HEK293T (cell line): ENCODE measurements at places on chromosomes 6 and 20.

DNA sequence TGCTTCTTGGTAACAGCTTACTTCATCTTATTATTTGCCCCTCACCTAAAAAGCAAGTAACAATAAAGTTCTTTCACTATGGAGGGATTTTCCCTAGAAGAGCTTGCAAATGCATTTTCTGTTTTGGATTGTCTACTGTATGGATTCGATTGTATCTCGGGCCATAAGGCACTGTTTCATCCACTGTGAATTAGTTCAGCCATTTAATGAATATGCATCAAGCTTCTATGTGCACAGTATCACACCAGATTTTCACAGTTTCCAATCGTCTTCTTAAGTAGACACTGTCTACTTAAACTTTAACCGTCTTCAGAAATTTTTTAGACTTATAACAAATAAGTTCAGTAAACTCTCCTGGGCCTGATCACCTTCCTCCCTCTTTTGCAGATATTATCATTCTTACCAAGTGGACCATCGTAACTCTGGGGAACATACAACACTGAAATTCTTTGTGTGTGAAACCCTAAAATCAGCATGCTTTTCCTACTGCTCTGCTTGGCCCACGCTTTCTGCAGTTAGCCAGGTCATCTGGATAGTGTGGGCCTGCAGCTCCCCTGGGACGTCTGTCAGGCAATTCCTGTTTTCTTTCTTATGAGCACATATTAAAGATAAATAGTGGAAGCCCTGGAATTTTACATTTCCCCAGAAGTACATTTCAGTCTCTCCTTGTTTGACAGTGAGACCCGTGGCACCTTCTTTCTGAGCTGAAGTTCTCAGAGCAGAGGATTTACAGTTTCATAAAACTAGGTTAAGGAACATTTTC is 136.5 kb upstream of the PDE10A start:
- DNase-seq, result no peak

GRCh38 chr20:46485431-46485830 is 27.9 kb downstream of the ZNF334 start:
- DNase-seq, result no peak

- no peak for DNase-seq
Measured at GRCh38 chr6:168480481-168480880, 39.5 kb downstream of the SMOC2 start.

DNA sequence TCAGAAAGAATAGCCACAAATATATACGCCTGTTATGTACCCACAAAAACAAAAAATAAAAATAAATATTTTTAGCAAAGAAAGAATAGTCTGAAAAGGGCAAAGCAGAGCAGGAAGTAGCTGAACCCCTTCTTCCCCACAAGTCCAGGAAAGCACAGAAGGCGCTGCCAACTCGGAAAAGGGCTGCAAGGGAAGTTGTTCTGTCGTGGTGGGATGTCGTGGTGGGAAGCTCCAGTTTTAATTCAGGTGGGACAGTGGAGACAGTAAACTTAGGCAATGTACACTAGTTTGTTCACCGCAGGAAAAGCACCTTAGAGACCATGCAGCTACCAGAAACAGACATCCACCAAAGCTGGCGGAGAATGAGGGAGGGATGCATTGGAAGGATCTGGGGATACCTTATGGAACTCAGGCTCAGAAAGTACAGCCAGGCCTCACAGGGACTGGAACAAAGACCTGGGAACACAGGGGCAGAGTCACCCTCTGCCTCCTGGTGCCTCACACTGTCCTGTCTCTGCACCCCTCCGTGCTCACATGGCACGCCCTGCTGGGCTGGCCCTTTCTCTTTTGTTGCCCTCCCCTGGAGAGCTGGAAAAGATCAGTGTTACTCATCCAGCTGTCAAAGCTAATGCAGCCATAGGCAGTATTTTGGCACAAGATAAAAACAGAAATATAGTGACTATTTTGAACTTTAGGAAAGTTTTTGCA is 3.3 kb upstream of the APMAP start:
- no peak for DNase-seq

- DNase-seq, result no peak
Measured at GRCh38 chr6:151043944-151044343, 178.4 kb downstream of the MTHFD1L start.

DNA sequence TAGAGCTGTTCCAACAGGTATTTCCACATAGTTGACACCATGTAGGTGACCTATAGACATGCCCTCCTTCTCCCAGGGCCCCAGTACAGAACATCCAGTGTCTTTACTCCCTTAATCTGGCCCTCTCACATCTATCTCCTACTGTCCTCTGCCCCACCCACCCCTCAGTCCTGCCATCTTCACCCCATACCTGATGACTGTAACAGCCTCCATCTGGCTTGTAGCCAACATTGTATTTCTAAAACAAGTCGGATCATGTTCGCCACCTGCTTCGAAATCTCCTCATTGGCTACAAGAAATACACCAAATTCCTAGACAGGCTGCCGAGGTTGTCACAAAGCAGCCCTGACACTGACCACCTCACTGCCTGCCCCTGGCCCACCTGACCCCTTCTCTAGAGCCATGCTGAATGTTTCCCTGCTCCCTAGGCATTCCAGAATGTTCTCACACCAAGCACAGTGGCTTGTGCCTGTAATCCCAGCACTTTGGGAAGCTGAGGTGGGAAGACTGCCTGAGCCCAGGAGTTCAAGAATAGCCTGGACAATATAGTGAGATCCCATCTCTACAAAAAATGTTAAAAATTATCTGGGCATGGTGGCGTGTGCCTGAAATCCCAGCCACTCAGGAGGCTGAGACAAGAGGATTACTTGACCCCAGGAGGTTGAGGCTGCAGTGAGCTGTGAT is 6.0 kb downstream of the ZC3H12D start:
- no peak for DNase-seq
